ENCODE measurements at places on chromosomes 7 and 10.

- DNase-seq = no peak
These were observed 585.0 kb downstream of the AUTS2 start for GRCh38 chr7:70183278-70183677.

- no peak for DNase-seq
These were observed 53.0 kb upstream of the ABCB5 start for GRCh38 chr7:20562461-20562860.

DNA sequence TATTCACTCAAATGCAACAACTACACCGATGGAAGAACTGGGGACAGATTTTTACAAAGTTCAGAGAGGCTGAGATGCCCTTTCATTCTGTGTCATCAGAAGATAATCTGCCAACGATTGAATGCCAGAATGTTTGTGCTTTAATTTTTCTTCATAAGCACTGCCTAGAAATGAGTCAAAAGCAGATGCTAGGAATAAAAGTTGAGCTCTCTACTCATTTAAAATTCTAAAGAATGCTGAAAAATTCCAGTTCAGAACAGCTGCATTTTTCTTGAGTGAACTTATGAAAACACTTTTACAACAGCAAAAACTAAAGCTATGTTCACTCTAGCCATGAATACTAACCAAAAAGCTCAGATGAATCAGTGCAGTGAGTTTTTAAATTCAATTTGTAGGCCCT is 22.3 kb upstream of the FAM133B start:
- no peak for DNase-seq

DNA sequence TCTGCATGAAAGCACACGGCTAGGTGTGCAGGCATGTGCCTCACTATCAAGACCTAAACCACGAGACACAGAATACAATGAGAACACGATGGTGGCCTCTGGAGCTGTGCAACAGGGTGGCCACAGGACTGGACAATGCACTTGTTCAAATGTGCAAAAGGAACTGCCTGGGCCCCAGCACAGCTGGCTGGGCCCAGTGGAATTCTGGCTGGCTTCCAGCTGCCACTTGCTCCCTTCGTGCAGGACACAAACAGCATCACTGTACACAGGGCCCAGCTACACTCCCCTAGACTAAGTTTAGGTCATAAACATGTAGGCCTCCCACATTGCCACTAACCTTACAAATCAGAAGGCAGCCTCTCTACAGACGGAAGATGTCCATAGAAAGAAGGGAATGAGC is 23.4 kb downstream of the DOCK4 start:
- DNase-seq = no peak

DNA sequence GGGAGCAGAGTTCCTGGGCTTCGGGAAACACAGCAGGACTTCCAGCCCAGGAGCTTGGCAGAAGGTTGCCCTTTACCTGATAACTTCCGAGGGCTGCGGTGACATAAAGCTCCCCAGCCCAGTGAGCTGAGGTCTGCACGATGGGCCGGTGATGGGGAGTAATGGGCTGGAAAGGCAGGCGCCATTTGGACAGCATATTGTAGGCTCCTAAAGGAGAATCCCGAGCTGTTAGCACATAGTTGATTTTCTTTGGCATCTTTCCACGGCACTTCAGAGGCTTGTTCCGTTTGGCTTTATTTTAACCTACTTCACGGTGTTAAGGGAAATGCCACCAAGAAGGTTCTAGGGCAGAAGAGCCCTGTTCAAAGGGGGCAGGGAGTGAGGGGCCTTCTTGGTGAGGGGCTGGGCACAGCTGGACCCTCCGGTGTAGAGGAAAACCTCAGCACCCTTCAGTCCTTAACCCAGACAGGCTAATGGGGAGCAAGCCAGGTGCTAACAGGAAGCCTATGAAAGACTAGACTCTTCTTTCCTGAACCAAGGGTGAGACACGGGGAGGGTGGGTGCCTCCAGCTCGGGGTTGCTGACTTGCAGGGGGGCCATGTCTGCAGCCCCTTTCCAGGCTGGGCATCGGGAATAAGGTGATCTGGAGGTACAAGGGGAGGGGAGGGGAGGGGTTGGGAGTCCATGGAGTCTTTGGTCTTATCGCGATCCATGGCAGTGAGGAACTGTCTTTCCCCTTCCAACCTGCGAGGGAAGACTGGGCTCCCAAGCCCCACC is 347.7 kb downstream of the GLRX3 start:
- no peak for DNase-seq

DNA sequence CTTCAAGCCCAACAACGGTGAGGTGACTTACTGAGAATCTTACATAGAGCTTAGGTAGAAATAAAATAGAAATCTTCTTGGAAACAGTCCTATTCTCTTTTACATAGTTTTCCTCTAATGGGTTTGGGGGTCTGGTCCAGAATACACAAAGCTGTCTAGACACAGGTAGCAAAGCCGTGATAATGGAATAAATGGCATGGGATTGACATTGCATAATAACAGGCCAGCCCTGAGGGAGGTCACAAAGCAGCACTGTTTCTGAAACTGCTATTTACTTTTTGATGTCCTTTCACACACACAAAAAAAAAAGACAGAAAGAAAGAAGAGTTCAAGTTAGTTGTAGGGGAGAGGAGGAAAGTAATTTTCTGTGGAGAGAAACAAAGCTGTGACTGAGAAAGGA is 364.8 kb upstream of the SORCS1 start:
- no peak for DNase-seq

- no peak for DNase-seq
These were observed 85.2 kb downstream of the CHST15 start for GRCh38 chr10:124008187-124008586.

GRCh38 chr10:3813986-3814837 is 29.2 kb upstream of the KLF6 start:
- peak; percentile 20 for DNase-seq

- no peak for DNase-seq
These were observed 186.7 kb upstream of the HGF start for GRCh38 chr7:81956520-81956919.

GRCh38 chr7:45089341-45089891 is 647 bp upstream of the NACAD start:
- DNase-seq = peak; percentile 75

- no peak for DNase-seq
These were observed 236.1 kb downstream of the RNLS start for GRCh38 chr10:88347022-88347421.

DNA sequence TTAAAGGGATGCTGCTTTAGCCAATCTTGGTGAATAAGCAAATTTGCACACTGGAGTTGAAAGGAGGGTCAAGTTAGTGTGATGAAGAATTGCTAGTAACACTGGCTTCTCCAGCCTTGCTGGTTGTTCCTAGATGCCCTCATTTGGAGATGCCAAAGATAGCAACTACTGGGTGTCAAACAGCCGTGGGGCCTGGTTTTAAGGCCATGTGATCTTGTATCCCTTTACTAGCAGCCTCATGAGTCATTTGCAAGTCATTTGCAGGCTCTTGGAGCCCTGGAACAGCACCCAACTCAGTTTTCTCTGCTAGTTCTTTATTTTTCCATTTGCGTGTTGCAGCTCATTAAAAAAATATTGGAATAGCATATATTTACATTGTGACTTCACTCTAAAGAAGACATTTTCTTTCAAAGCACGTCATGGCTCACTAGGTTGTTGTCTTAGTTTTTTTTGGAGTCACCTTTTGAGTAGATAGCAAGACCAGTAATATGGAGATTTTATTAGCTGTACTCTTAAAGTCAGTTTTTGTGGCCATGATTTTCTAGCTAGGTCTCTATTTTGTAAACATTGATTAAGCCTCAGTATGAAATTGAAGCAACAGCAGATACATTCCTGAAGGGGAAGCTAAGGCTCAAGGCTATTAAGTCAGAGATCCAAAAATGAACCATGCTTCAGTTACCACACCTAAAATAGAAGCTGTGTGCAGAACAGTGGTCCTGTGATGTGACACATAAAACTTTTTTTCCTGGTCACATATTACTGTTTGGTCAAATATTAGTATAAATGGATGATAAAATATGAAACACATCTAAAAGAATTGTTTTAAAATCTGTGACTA is 1.3 kb downstream of the LSMEM1 start:
- DNase-seq = no peak

GRCh38 chr7:40983111-40983510 is 719.8 kb downstream of the INHBA start:
- DNase-seq = no peak

DNA sequence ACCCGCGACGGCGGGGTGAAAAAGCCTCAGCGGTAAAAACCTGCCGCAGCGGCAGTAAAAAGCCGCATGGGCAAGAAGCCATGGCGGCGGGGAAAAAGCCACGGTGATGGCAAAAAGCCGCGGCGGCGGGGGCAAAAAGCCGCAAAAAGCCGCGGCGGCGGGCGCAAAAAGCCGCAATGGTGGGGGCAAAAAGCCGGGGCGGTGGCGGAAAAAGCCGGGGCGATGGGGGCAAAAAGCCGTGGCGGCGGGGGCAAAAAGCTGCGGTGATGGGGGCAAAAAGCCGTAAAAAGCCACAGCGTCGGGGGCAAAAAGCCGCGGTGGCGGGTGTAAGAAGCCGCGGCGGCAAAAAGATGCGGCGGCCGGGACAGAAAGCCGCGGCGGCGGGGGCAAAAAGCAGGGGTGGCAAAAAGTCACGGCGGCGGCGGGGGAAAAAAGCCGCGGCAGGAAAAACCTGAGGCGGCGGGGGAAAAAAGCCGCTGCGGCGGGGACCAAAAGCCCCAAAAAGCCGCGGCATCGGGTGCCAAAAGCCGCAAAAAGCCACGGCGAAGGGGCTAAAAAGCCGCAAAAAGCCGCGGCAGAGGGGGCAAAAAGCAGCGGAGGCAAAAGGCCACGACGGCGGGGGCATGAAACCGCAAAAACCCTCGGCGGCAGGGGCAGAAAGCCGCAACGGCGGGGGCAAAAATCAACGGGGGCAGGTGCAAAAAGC is 488.5 kb downstream of the ZNF33B start:
- DNase-seq = no peak

- DNase-seq = no peak
These were observed 320.3 kb downstream of the CCDC3 start for GRCh38 chr10:12681252-12681651.

All from activated CD8-positive, alpha-beta T cell treated with anti-CD3 and anti-CD28 coated beads, Interleukin-2, amount 10 ng/mL, durations not matched to agents 7 days and 5 days (primary cell).